ENCODE measurements at places on chromosomes 6 and 20. TPM values are rescaled to one million over a fixed set of nuclear protein-coding genes. Genes with fewer than 3 reads are reported as not detected.

RFX6 gene
- polyA plus RNA-seq: 0.10 TPM

GNAS-AS1 gene
- polyA plus RNA-seq: 0.83 TPM

CD93 gene
- 42.3 TPM for polyA plus RNA-seq

PKIB gene
- 1.6 TPM for polyA plus RNA-seq

GRIK2 gene
- 19.0 TPM for polyA plus RNA-seq

ADGRF1 gene
- 50.9 TPM for polyA plus RNA-seq

EPHA7 gene
- polyA plus RNA-seq: 44.7 TPM

KHDRBS2 gene
- polyA plus RNA-seq: 1.9 TPM

DAAM2 gene
- polyA plus RNA-seq: 20.7 TPM

BRPF3 gene
- polyA plus RNA-seq: 60.0 TPM

SDCBP2 gene
- polyA plus RNA-seq: 2.5 TPM

STMND1 gene
- 0.49 TPM for polyA plus RNA-seq

DYNLT2 gene
- polyA plus RNA-seq: 9.7 TPM

FOXQ1 gene
- polyA plus RNA-seq: 14.3 TPM

SNAI1 gene
- polyA plus RNA-seq: 15.3 TPM

TPMT gene
- 22.2 TPM for polyA plus RNA-seq

RIPOR3 gene
- 8.5 TPM for polyA plus RNA-seq

TMEM217 gene
- 1.5 TPM for polyA plus RNA-seq

RAMACL gene
- 0.53 TPM for polyA plus RNA-seq

MDFI gene
- 39.6 TPM for polyA plus RNA-seq

DNA sequence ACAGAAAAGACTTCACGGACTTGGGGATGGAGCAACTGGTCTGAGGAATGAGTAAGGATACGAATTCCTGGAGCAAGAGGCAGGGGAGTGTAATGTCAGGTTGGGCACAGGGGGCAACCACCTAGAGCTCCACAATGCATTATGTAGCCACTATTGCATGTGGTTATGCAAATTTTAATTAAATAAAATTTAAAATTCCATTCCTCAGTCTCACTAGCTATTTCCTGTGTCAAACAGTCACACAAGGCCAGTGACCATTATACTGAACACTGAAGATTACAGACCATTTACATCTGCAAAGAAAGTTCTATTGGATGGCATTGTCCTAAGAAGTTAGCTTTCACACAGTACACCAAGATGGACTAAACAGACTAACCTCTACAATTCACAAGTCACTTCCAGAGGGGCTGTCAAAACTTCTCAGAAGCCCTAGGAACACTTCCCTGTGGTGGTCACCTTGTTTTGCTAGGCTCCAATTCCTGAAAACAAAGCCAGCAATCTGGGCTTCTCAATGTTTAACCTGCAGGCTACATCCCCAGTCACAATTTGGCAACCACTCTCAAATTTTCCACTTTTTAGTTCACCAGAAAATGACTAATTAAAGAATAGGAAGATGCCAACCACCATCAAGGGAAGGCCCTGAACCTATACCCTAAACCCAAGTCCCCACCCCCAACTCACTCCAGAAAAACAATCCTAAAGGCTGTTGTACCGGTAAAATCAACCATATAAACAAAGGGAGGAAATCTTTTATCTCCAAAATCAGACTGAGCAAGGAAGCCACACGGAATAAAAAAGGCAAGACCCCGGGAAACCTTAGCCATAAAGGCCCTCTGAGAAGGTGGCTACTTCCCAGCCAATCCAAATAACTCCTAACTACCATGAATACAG is 34.2 kb upstream of the C20orf203 start:
- no peak for DNase-seq

GRCh38 chr6:102717737-102718456 is 1324.4 kb downstream of the GRIK2 start:
- DNase-seq: no peak

DNA sequence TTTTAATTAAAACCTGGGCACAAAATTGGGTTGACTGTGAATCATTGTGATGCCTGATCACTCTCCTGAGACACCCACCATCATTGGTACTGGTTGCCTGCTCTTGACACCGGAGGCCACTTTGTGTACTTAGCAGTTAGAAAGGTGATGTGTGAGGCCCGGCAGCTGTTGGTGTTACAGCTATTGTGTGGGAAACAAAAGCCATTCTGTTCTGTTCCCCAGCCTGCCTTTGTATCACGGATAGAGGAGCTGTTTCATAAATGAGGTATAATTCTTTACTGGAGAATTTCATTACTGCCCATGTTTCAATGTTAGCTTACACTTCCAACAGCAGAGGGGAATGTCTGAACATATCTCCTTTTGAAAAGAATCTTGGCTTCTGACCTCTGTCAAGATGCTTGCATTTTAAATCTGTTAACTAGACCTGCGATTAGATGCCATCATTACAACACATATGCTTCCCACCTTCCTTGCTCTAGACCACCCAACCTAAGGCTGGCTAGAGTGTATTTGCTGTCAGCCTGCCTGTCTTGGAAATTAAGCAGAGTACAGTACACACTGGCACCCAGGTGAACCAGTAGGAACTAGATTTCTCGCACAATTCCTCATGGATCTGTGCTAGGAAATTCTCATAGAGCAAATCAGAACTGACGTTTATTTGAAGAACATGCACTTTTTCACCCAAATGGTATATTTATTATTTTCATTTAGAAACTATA is 142.4 kb upstream of the INSM1 start:
- no peak for DNase-seq

- DNase-seq: no peak
These were observed 524 bp downstream of the C20orf203 start for GRCh38 chr20:32672982-32673851.

- no peak for DNase-seq
These were observed 9.6 kb upstream of the PRIM2 start for GRCh38 chr6:57307850-57308249.

- DNase-seq: no peak
These were observed 170.2 kb downstream of the ZDHHC14 start for GRCh38 chr6:157551041-157551832.

- no peak for DNase-seq
These were observed 70.4 kb upstream of the SMIM28 start for GRCh38 chr6:138307352-138307751.

DNA sequence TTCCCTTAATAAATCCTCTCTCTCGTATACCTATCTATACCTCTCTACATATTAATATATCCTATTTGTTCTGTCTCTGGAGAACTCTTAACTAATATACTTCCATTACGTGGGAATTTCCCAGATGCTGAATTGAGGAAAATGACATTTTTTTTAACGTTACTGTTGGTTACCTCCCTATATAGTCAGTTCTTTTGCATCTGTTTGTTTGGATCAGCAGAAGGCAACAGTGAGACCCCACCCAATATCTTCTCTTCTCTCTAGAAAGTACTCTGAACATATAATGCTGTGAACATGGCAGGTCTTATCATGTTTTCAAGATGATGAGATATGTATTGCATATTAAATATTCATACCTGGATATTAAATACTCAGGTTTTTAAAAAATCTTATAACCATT is 12.7 kb downstream of the RFPL4B start:
- no peak for DNase-seq

- DNase-seq: no peak
These were observed 55.8 kb downstream of the TMEM200A start for GRCh38 chr6:130421585-130421984.

- no peak for DNase-seq
These were observed 191.9 kb downstream of the CD83 start for GRCh38 chr6:14309516-14309915.

- no peak for DNase-seq
These were observed 2.3 kb downstream of the ZBTB2 start for GRCh38 chr6:151388997-151389617.

GRCh38 chr20:45044084-45044573 is 56.8 kb downstream of the KCNS1 start:
- DNase-seq: peak; percentile 61

- no peak for DNase-seq
These were observed 57.9 kb upstream of the SMIM8 start for GRCh38 chr6:87264481-87264880.

DNA sequence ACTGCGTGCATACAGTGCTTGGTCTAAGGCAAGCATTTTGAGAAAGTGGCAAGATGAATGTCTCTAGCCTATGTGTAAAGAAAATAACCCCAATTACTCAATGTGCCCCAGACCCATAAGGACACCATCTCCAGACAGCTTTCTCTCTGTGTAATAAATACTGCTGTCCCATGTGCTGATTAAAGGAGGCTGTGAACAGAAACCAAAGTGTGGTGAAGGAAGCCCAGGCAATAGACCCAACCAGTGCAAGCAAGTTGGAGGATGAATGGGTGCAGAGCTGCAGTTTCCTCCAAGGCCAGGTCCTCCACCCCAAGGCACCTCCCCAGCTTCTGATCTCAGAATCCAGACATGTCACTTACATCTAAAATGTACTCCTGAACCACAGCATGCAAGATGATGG is 60.6 kb downstream of the TRAM2 start:
- no peak for DNase-seq

GRCh38 chr20:53926428-53927028 is 143.9 kb downstream of the BCAS1 start:
- DNase-seq: no peak

DNA sequence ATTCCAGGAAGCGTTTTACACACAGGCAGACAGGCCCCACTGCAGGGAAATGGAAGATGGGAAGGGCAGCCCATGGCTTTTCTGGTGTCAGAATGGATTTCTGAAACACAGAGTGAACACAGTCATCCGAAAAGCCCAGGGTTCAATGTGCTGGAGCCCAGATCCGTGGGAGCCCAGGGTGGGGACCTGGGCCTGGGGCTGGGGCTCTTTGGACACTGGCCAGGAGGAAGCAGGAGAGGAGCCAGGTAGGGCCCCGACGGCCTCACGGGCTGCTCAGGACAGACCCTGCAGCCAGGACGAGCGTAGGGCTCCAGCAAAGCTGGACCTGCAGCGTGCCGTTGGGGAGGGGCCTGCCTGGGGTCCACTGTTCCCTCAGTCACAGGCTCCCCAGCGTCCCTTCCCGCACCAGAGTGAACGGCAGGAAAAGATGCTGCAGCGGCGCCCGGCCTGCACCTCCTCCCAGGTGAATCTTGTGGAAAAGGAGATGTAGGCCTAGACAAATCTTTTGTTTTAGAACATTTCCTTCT is 24.3 kb upstream of the LSM14B start:
- DNase-seq: no peak

- no peak for DNase-seq
These were observed 46.4 kb downstream of the UTRN start for GRCh38 chr6:144331491-144331969.

- DNase-seq: no peak
These were observed 220.4 kb upstream of the ARID1B start for GRCh38 chr6:156556811-156557210.

GRCh38 chr6:148629592-148630465 is 117.0 kb upstream of the UST start:
- DNase-seq: no peak

DNA sequence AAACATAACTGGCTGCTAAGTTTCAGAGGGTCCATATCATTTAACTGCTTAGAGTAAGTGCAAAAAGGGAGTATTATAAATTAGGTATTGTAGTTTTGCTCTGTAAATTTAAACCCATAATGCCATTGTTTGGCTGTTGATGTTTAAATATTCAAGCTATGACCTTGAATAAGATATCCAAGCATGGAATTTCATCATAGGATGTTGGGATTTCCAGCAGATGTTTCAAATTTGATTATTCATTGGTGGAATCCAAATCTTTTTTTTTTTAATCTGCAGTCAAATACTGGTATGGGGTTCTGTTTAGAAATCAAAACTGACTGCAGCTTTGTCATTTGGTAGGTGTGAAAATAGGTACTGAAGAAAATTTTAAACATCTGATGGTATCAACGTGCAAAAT is 161.0 kb downstream of the KHDC1L start:
- no peak for DNase-seq

- DNase-seq: no peak
These were observed 1.9 kb downstream of the TAB2 start for GRCh38 chr6:149319422-149319821.

DNA sequence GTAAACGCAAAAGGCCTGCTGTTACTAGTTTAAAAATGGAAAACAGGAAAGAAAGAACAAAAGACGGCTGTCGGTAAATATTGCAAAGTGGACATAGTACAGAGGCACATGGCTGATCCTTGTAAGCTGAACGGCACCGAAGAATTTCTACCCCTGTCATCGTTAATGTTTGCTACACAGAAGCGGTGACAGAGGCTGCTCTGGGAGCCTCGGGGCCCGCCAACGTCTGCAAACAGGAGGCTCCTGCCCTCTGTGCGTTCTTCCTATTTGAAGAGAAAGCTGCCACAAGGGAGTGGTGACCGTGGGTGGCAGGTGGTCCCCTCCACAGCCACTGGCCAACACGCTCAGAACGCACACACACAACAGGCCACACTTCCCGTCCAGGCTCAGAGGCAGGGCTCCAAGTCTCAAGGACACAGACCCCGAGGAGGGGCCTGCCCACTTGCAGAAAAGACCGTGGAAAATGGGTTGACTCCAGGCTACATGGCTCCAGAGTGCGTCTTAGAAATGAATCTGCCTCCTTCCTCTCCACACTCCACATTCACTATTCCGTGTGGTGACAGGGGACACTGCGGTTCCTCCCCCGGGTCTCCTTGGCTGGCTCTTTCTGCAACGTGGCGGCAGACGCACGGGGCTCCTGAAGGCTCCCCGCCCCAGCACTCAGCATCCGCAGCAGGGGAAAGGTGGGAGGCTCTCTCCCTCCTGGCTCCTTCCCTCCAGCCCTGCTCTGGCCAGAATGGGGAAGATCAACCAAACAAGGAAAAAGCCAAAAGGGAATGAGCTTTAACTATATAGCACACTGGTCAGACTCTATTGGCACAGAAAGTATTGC is 64.5 kb downstream of the GMPR start:
- DNase-seq: no peak

DNA sequence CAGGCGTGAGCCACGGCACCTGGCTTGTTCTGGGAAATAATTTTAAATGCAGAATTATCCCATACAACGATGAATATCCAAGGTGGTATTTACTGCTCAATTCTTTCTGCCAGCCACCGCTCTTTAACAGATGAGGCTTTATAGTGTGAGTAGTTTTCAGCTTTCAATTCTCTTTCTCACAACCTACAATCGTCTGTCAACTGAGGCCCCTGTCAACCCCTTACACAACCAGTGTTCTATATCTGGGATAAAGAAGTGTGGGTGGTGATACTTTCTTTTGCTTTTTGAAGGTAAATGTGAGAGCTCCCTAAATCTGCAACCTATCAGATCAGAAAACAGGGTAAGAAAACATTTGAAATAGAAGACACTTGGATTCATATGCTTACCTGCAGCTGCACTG is 22.5 kb downstream of the STAU1 start:
- DNase-seq: no peak

GRCh38 chr20:3836132-3836531 is 10.5 kb upstream of the MAVS start:
- no peak for DNase-seq

- no peak for DNase-seq
These were observed 196.3 kb upstream of the UST start for GRCh38 chr6:148550569-148550968.

DNA sequence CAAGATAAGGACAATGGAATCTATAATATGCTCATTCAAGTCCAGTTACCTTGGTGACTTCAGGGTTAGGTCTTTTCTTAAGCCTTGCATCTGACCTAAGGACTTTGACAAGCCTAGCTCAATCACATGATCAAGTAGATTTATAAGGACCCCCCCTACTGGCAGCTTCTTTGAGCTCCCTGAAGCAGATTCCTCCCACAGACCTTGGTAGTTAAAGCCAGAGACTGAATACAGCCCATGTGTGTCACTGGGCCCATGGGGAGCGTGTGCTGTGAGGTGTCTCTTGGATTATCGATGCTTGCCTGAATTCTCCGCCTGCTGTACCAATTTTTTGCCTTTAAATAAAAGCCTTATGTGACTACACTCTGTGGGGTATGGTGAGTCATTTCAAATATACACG is 372.7 kb upstream of the RGS17 start:
- no peak for DNase-seq

GRCh38 chr6:109491207-109491938 is 8.4 kb upstream of the ZBTB24 start:
- DNase-seq: no peak

- no peak for DNase-seq
These were observed 49.1 kb downstream of the GRM4 start for GRCh38 chr6:34096814-34097213.
